Glutamatergic neuron (in vitro differentiated cells): ENCODE measurements at places on chromosomes 12 and 14. TPM values are rescaled to one million over a fixed set of nuclear protein-coding genes. Genes with fewer than 3 reads are reported as not detected.

KRT7 gene
- total RNA-seq, result not detected

PRR13 gene
- total RNA-seq, result 105 TPM

GRCh38 chr14:71408362-71409030 is 501.2 kb downstream of the PCNX1 start:
- DNase-seq, result no peak

- peak; percentile 58 for DNase-seq
Measured at GRCh38 chr12:1605129-1606020, 11.0 kb upstream of the FBXL14 start.

DNA sequence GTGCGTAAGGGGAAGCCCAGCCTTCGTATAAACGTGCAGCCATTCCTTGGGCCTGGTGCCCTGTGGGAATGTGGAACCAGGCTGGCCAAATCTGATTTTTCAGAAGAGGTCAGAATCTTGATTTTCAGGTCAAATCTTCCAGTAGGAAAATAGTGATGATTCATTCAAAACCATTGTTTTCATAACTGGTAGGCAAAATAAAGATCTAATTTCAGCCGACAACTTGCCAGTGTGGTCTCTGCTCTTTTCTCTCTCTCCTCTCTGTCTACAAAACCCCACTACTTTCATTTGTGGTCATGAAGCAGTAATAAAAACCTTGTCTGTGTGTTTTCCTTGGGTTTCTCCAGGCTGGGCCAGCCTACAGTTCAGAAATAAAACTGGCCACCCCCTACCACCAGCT is 135.1 kb downstream of the RBM19 start:
- DNase-seq, result no peak

DNA sequence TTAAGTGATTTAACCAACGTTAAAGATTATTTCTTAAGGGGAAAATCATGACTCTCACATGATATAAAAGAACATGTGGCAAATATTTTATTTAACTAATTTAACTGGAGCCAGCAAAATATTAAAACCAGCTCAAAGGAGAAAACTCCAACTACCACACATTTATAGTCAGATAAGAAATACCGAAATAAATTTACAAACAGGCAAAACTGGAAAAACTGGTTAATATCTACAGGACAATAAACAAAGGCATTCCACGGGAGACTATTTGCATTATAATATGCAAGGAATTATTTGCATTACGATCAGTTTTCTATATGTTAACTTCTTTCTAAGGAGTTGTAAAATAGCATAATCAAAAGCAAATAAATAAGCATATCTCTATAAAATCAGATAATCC is 13.8 kb upstream of the BCL2L14 start:
- DNase-seq, result no peak

METTL1 gene
- total RNA-seq, result 9.1 TPM

CELA1 gene
- total RNA-seq, result not detected

- no peak for DNase-seq
Measured at GRCh38 chr12:42603246-42603990, 13.9 kb upstream of the PRICKLE1 start.
